ENCODE measurements at places on chromosomes 1 and 21. TPM values are rescaled to one million over a fixed set of nuclear protein-coding genes. Genes with fewer than 3 reads are reported as not detected.

The LPAR3 gene
- total RNA-seq: 0.16 TPM

The YIPF1 gene
- total RNA-seq: 14.5 TPM

The HSPA13 gene
- 14.1 TPM for total RNA-seq

The CACNA1S gene
- not detected for total RNA-seq

The CDC42 gene
- total RNA-seq: 143 TPM

The IGSF3 gene
- total RNA-seq: 19.3 TPM

The CCDC185 gene
- total RNA-seq: not detected

The CYP2J2 gene
- total RNA-seq: 0.11 TPM

The IL24 gene
- 0.53 TPM for total RNA-seq

The COL11A1 gene
- total RNA-seq: 1.6 TPM

The FTCD gene
- total RNA-seq: not detected

The TRIM67 gene
- 0.14 TPM for total RNA-seq

The LRRC71 gene
- total RNA-seq: 0.14 TPM

The ASCL5 gene
- 0.13 TPM for total RNA-seq
